Calu3 (cell line): ENCODE measurements at places on chromosomes 16 and 17. TPM values are rescaled to one million over a fixed set of nuclear protein-coding genes. Genes with fewer than 3 reads are reported as not detected.

NLE1 gene
- 30.0 and 33.1 TPM in 2 replicates for total RNA-seq

ARL4D gene
- 3.4 TPM in 2 replicates for total RNA-seq

KCTD19 gene
- total RNA-seq = 3.8 and 5.6 TPM in 2 replicates

MEFV gene
- not detected in 2 replicates for total RNA-seq

CHST5 gene
- total RNA-seq = 0.42 and 0.64 TPM in 2 replicates

IQCK gene
- 42.5 and 43.2 TPM in 2 replicates for total RNA-seq

INPP5K gene
- total RNA-seq = 15.4 and 18.7 TPM in 2 replicates

DNAI2 gene
- not detected in 2 replicates for total RNA-seq

ALG1 gene
- total RNA-seq = 38.3 and 41.6 TPM in 2 replicates

BCO1 gene
- total RNA-seq = 6.6 and 9.1 TPM in 2 replicates

SAMD14 gene
- not detected in 2 replicates for total RNA-seq

SLC38A8 gene
- not detected in 2 replicates for total RNA-seq

PABPN1L gene
- not detected in 2 replicates for total RNA-seq

FBXL16 gene
- 1.3 and 4.6 TPM in 2 replicates for total RNA-seq

SHISA6 gene
- not detected in 2 replicates for total RNA-seq

SECTM1 gene
- total RNA-seq = 10.4 and 13.4 TPM in 2 replicates

CLEC18C gene
- 1.2 TPM in 2 replicates for total RNA-seq

CCL4 gene
- total RNA-seq = not detected in 2 replicates

ZG16 gene
- not detected in 2 replicates for total RNA-seq

GPATCH8 gene
- total RNA-seq = 57.8 and 60.1 TPM in 2 replicates

ABI3 gene
- not detected in 2 replicates for total RNA-seq

FSCN2 gene
- total RNA-seq = 5.5 and 7.0 TPM in 2 replicates

CLDN9 gene
- 13.5 and 17.8 TPM in 2 replicates for total RNA-seq

DPEP3 gene
- not detected in 2 replicates for total RNA-seq

LMF1 gene
- total RNA-seq = 31.9 and 34.6 TPM in 2 replicates

ADAM11 gene
- 0.57 and 1.2 TPM in 2 replicates for total RNA-seq

AIPL1 gene
- not detected in 2 replicates for total RNA-seq

BAIAP3 gene
- 2.4 and 7.0 TPM in 2 replicates for total RNA-seq

HOXB9 gene
- 26.0 and 27.8 TPM in 2 replicates for total RNA-seq

BICDL2 gene
- total RNA-seq = 59.4 and 70.9 TPM in 2 replicates
